ENCODE measurements at places on chromosomes 12 and 14.

- no peak for DNase-seq
These were observed 195.2 kb upstream of the LRIG3 start for GRCh38 chr12:59115526-59115925.

DNA sequence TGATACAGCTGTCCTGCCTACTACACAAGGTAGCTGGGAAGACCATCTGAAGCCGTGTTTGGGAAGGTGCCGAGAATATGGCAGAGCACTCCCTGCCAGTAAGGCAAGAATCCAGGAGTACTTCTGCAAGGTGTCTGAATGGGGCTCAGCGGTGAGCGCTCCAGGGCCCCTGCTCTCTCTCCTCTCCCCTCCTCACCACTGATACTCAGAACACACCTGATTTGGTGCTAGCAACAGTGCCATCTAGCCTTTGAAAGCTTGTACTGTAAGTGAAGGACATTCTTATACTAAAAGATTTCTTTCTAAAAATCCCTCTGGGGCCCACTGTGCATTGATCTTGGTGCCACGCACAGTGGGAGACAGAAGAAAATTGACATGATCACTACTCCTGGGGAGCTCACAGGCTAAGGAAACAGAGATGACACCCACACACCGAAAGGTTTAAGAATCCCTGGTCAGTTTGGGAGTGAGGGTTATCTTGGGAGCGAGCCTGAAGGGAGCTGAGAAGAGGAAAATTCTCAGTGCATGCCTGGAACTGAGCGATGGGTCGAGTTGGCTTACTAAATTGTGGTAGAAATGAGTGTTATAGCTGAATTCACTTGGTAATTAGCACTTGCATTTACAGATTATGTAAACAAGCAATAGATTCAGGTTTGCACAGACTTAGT, 216.9 kb downstream of the NTF3 start:
- DNase-seq = peak; percentile 46

DNA sequence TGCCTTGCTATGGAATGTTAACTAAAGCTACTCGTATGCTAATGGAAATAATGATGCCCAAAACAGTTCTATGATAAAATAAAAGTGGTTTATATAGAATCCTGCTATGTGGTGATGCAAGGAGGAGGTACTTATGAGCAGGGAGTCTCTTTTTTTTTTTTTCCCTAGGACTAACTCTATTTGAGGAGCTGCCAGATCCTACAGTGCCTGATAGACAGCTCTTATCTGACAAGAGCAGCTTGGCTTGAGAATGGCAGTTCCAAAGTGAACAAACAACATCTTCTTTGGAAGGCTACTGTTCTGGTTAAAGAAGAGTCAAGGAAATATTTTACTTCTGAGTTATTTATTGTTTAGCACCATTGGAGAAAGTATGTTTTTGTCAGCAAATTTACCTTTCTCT, 10.2 kb upstream of the ACSM4 start:
- DNase-seq = no peak

DNA sequence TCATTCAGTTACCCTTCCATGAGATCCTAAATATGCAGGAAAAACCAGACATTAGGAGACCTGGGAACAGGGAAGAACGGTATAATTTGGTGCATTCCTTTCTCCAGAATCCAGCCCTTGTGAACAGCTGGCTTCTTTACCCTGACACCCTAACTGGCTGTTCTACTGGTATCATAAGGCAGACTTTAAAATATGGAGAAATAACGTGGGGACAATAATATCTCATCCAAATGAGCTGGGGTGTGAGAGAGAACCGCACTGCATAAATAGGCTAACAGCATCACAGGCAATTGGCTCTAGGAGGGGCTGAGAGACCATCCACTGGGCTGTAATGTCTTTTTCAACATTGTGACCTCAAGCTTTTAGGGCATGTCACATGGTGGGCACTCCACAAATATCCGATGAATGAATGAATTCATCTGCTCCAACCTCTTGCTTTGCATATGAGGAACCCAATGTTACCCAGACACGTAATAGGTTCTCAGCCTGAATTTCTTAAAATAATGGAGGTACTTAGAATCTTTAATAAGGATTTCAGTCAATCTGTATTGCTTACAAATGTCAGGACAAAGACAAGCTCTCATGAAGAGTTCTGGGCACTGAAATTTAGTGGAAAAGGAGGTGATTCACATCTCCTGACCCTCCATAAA, 157.9 kb downstream of the SAMD4A start:
- DNase-seq = no peak

DNA sequence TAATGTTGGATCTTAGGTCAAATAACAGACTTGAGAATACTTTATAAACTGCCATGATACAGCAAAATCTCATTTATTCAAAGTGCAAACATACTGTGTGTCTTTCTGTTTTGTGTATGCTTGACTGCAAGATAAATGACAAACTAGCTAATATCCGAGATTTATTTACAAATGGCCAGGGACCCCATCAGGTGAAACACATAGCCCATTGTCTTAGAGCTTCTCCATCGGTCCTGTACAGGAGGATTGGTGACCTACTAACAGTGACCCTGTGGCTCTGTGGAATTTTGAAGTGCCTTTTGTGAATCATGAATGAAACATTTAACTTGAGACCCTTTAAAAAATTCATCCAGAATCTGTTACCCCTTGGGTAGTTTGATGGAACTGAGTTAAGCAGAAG, 27.1 kb downstream of the SLC25A29 start:
- DNase-seq = no peak

DNA sequence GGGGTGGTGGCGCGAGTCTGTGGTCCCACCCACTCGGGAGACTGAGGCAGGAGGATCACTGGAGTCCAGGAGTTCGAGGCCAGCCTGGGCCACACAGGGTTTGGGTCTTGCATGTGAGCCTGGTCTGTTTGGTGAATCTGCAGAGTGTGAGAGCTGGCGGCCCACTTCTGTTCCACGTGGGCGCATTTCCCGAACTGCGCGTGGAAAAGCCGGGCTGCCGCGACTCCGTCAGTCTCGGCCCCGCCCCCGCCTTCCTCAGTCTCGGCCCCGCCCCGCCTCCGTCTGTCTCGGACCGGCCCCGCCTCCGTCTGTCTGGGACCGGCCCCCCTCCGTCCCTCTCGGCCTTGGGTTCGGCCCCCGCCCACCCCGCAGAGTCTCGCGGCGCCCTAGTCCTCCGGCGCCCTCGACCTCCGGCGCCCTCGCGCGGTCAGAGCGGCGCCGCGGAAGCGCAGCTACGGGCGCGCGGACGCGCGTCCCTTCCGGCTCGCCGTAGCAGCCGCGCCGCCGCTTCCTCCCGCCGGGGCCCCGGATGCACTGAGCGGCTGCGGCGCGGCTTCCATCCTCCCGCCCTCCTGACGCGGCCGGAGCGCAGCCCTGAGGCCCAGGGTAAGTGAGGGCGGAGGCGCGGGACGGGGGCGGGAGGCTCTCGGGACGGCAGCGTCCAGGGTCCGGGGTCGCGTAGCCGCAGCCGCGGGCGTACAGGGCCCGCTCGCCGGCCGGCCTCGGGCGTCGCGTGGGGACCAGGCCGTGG, at the start of gene EP400:
TSS of gene EP400 (plus strand) at position 512 of the 751 bp plus-strand sequence. CDS start 10,678 bp downstream, outside the sequence.
- DNase-seq = peak; percentile 63

DNA sequence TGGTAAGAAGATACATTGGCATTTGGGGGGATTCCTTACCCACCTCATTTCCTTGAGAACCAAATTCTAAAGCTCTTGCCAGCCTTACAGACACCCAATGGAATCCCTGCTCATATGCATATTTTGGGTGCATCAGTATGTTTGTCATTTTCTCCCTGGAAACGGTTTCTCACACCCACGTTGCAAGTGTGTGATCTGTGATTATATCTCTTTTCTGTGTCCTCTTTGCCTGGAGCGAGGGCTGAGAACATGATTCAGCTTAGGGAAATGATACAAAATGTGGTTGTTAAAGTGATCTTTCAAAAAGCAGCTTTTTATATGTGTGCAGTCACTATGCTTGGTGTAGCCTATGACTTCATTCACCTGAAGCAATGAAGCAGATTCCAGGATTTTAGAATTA, 52.0 kb downstream of the KCNMB4 start:
- no peak for DNase-seq

DNA sequence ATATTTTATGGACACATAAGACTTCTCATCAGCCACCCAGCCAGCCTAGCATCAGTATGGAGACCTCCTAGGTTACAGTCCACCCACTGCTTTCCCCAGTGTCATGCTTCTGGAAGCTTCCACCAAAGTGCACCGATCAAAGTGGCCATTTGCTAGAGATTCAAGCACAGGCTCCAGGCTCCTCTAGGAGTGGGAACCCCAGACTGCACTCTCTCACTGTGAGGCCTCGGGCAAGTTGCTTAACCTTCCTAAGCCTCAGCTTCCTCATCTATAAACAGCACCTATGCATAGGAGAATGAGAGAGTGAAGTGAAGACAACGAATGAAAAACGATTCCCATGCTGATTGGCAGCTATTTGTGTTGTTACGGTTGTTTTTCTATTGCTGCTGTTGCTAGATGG, 94.4 kb downstream of the DICER1 start:
- DNase-seq = no peak

DNA sequence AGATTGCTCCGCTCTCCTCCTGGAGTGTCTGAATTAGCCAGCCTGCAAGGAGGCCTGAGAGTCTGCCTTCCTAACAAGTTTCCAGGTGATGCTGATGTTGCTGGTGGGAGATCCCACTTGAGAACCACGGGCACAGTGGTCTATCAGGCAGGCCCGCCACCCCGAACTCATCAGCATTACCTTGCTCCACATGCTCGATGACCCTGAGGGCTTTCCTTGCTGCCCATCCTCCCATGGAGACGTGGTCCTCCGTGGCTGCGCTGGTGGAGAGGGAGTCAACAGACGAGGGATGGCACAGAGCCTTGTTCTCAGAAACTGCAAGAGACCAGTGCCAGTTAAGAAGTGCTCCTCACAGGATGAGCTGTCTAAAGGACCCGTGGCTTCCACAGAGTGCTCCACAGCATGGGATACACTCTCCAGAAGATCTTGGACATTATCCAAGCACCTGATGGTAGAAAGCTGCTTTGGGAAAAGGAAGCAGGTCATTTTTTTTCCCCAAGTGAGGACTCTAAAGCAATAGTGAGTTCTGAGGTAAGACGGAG, 18.3 kb downstream of the HAL start:
- DNase-seq = no peak

- peak; percentile 50 for DNase-seq
These were observed at the start of gene ZBTB39 for GRCh38 chr12:57005980-57006808. TSS of gene ZBTB39 (minus strand) at chr12:57006546. CDS start at chr12:57004917, 1,629 bp downstream.

DNA sequence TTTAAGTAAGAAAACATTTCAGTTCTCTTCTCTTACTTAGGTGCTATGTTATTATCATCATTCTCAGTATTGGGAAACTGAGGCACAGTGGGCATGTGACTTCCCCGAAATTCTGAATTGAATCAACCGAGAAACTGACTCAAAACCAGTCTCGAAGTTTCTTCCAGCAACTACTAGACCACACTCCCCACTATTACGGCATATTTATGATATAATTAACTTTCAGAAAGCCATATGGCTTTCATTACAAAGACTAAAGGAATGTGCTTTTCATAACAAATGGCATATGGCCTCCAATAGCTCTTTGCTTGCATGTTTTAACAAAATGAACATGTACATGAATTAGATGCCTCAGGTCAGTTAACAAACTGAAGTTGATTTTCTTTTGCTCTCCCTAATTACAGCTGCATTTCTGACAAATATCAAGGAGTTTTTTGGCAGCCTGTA, 182.9 kb upstream of the SLC38A2 start:
- peak; percentile 24 for DNase-seq

DNA sequence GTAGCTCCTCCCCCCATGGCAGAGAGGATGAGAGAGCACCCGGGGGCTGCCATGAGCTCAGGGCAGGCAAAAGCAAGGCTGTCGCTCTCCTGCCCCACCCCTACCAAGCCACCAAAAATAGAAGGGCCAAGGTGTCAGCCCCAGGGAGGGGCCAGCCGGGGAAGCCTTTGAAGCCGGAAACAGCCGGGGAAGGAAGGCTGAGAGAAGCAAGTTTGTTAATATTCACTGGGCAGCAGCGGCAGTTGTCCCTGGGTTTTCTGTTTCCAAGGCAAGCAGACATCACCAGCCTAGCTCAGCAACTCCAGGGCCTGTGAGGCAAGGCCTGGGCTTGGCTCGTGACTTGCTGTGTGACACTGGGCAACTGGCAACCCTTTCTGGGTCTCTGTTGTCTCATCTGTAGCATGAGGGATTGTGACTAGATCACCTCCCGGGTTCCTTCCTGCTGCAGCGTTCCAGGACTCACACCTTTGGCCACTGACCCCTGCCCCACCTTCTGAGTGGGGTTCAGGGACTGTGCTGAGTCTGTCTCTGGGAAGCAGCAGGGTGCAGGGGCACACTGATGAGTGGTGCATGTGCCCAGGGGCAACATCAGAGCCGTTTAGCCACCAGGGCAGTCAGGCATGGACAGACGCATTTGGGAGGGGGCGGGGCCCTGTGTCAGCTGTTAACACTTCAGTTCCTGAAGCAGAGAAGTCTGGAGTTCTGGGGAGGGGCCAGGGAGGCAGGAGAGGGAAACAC, 24.3 kb downstream of the SYNDIG1L start:
- peak; percentile 31 for DNase-seq

DNA sequence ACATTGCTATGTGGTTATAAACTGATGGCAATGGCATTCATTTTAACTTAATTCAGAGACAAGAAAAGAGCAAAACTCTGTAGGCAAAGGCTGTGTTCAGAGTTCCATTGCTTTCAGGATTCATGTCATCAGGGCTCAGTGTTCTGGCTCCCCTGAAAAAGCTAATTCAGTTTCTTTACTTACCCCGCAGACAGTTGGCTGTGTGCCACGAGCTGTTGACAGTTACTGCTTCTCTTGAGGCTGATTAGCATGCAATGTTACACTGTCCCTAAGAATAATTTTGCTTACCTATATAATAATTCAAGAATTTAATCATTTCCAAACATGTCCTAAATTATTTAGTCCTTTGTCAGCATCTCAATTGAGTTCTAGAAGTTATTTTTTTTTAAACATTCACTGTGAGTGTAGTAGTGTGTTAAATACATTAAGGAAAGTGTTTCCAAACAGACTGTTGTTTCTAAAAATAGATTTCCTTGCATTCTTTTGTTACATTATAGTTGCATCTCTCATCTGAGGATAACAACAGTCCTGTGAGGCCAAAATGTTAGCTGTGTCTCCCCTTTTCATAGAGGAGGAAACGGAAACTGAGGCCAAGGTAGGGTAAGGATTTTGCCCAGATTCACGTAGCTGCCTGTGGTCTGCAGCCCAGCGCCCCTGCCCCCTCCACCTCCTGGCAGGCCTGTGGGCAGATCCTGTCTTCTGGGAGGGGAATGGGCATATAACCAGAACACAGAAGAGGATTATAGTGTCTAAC, 98.6 kb downstream of the PELI2 start:
- no peak for DNase-seq

DNA sequence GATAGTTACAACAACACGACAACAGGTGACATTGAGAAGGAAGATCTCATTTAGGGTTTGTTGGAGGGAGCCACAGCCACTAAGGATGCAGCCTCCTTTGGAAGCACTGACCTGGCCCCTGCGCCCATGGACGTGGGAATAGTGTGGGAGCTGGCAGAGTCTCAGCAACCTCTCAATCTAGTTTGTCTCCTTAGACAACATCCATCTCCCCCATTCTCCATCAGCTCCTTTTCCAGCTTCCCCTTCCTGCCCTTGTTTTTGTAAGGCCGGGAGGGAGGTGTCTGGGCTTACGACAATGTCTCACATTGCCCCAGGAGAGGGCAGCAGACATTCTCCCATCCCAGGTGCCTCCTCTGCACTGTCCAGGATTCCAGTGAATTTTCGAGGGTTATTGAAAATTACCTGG, 170.2 kb upstream of the PZP start:
- no peak for DNase-seq

- no peak for DNase-seq
These were observed 201.4 kb downstream of the C12orf50 start for GRCh38 chr12:87827638-87828264.
